Fibroblast of villous mesenchyme (primary cell): ENCODE measurements at places on chromosomes 11 and 22.

DNA sequence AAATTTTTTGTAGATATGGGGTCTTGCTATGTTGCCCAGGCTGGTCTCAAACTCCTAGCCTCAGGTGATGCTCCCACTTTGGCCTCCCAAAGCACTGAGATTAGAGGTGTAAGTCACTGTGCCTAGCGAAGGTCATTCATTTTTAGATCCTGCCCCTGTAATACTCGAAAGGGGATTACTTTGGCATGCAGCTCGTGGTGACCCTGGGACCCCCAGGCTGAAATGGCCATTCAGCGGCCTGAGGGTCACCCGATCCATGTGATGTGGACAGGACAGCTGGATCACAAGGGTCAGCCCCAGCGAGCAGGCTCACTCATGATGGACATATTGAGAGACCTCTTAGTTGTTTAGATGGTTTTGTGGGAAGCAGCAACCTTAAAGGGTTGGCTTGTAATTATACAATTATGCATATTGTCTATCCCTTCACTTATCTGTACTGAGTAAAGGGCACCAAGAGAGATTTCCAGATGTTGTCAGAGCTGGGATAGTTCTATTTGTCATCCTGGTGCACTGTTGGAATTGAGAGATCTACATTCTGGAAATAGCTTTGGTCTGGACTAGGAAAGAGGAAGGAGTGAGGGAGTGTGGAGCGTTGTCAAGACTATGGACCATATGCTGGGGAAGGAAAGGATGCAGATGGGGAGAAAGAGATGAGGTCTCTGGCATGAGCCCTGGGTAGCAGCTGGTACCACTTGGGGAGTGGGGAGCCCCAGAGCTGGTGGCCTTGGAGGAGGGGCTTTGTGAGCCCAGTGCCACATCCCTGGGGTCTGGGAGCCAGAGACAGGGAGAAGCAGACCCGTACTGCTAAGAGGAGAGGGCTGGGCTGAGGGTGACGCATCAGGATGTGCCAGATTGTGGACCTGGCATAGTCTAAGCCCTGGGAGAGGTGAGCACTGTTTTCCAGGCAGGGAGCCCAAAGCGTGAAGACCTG, 15.5 kb downstream of the RHBDD3 start:
- no peak for DNase-seq

DNA sequence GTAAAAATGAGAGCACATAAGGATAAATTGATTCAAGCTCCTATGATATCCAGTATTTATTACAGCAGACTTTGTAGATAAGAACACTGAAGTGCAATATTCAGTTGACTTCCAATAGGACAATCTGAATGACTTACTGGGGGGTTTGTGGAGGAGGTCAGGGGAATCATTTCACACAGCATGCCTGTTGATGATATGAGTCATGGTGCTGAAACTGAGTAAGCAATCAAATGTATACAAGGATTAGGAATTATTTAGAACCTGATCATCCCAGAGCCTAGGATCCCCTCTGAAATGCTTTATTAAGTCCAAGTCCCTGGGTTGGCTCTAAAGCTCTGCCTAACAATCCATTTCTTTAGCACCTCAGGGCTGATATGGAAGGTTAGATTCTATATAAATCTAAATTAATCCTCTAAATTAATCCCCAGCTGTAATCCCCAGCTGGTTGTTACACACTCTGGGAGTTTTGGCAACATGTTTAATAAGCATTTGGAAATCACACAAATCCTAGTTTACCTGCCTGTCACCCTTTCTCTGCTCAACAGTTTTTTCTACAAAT, 326.4 kb downstream of the GUCY1A2 start:
- peak; percentile 7 for DNase-seq

DNA sequence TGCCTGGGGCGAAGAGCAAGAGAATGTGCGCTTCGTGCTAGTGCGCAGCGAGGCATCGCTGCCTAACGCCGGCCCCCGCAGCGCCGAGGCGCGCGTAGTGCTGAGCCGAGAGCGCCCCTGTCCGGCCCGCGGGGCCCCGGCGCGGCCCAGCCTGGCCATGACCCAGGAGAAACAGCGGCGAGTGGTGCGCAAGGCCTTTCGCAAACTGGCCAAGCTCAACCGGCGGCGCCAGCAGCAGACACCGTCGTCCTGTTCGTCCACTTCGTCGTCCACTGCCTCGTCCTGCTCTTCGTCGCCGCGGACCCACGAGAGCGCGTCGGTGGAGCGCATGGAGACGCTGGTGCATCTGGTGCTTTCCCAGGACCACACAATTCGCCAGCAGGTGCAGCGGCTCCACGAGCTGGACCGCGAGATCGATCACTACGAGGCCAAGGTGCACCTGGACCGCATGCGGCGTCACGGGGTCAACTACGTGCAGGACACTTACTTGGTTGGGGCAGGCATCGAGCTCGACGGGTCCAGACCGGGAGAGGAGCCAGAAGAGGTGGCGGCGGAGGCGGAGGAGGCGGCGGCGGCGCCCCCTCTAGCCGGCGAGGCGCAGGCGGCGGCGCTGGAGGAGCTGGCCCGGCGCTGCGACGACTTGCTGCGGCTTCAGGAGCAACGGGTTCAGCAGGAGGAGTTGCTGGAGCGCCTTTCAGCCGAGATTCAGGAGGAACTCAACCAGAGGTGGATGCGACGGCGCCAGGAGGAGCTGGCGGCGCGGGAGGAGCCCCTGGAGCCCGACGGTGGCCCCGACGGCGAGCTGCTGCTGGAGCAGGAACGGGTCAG, 1.0 kb downstream of the RASSF10 start:
- no peak for DNase-seq

- DNase-seq: no peak
Observed at GRCh38 chr22:30457981-30458380, 13.8 kb downstream of the SEC14L3 start.

DNA sequence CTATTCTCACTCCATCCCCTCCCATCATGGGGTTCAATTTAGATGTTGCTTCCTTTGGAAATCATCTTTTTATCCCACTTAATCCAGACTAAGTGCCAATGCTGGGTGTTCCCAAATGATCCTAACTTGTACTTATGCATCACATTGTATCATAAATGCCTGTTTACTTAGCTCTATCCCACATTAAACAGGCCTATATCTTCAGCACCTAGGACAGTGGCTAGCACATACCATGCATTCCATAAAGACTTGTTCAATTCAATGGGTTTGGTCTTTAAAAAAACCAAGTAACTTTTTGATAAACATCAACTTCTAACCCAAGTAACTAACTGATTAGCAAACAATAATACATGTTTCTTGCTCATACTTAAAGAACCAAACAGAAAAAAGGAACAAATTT, 40.6 kb downstream of the RSF1 start:
- peak; percentile 31 for DNase-seq

- no peak for DNase-seq
Observed at GRCh38 chr22:17773606-17774205, 563 bp downstream of the BID start.

DNA sequence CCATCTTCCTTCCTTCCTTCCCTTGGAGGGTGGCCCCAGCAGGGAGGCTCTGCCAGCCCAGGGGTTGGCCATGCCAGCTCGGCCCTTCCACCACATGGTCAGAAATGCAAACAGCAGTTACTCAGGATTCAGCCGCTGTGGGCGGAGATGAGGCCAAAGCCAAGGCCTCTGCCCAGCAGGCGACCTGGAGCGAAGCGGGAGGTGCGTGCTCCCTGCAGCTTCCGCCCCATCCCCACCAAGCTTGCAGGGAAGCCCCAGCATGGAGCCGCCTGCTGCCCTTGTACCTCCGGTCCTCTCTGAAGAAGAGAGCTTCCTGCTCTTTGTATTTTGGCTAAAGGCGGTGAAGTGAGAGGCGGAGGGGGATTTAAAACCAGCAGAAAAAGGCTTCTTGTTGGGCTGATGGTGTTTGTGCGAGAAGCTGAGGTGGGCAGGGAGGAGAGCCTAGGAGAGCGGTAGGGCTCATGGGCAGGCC, 50.4 kb downstream of the ANO1 start:
- DNase-seq: no peak

GRCh38 chr11:86746514-86746913, 53.8 kb upstream of the PRSS23 start:
- DNase-seq: no peak

- no peak for DNase-seq
Observed at GRCh38 chr22:31869739-31870138, 74.6 kb upstream of the YWHAH start.

- DNase-seq: peak; percentile 34
Observed at GRCh38 chr11:125999234-125999880, 53.5 kb downstream of the VSIG10L2 start.

DNA sequence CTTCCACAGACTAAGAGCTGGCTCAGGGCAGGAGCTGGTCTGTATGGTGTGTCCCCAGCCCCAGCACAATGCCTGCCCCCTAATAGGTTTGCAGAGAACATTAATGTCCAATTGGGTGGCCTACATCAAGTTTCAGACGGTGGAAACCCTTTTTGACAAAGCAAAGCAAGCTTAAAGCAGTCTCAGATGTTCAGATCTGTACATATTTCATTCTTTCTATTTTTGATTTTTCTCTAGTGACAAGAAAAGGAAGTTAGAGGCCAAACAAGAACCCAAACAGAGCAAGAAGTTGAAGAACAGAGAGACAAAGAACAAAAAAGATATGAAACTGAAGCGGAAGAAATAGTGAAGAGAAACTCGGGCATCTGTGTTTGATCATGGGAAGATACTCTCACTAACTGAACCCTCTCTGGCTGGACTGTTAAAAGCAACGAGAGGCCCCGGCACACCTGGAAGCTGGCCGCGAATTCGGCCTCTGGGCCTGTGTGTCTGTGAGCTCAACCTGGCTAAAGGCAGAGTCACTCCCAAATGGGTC, 40.5 kb downstream of the NAT10 start:
- no peak for DNase-seq

DNA sequence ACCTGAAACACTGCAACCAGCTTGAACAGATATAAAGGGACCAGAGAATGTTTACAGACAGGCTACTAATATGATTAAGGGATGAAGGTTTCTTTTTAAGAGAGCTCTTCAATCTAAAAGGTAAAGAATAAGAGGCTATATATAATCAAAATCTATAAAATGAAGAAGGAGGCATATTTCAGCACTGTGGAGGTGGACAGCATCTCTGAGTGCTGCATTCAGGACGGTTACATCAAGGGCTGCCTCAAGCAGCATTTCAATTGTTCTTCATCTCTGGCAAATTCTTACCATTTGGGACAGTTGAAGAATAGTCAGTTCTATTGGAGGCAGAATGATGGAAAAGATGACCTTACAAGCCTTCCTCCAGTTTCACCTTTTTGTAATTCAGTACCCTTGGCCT, 139.6 kb upstream of the LMO1 start:
- DNase-seq: peak; percentile 13

GRCh38 chr22:24894220-24894975, 52.1 kb downstream of the LHFPL7 start:
- DNase-seq: peak; percentile 98

DNA sequence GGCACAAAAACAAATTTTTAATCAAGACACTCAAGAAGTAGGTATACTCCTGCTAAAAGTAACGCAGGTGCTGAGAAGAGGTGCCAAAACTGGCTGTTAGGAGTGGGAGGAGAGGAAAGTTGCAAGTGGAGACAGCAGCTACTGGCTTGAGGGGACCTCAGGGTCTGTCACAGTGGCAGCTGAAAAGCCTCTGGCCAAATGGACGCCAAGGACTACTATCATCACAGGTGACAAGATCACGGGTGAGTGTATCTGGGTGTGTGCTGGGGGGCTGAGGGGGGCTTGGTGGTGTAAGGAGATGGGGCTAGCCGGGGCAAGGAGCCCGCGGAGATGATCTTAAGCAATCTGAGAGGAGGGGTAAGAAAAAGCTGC, 687 bp downstream of the ZNF202 start:
- peak; percentile 5 for DNase-seq

GRCh38 chr11:1916132-1916985, 3.1 kb upstream of the TNNT3 start:
- no peak for DNase-seq

- DNase-seq: no peak
Observed at GRCh38 chr22:44795701-44796630, 43.6 kb downstream of the ARHGAP8 start.

- DNase-seq: no peak
Observed at GRCh38 chr11:110795112-110795624, 82.9 kb upstream of the ARHGAP20 start.

DNA sequence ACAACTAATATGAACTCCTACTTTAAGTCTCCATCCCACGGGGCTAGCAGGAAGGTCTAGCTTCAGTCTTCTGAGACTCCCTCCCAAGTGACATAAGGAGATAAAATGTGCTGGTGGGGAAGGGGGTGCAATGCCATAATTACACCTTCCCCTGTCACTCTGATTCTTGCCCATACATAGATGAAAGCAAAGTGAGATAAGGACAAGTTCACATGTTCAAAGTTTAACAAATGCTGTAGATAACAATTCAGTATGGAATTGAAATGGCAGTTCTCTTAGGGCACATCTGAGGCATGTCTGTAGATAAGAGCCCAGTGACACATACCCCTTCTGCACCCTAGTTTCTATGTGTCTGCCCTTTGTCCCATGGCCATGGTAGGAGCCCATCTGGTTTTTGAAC, 38.2 kb upstream of the PANX1 start:
- DNase-seq: no peak

GRCh38 chr22:25057013-25057881, 104.7 kb downstream of the KIAA1671 start:
- DNase-seq: peak; percentile 30

DNA sequence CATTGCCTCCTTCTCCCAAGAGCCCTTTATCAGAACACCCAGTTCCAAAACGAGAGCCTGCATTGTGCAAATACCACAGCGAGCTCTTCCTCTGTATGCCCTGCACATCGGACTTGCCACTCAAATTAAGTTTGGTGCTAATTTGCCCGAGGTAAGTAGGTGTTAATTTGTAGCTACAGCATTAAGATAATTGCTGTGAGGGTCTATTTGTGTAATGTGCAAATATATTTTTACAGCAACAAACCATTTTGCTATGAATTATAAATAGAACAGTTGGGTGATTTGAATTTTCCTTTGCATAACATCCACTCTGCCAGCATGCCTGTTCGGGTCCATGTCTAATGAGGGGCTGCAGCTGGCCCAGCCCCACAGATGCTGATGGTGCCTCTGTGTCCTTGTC, 8.1 kb downstream of the ARHGAP8 start:
- no peak for DNase-seq

- no peak for DNase-seq
Observed at GRCh38 chr11:31799435-31800397, 11.4 kb downstream of the PAX6 start.

- no peak for DNase-seq
Observed at GRCh38 chr11:9957072-9957471, 293.2 kb downstream of the SWAP70 start.

DNA sequence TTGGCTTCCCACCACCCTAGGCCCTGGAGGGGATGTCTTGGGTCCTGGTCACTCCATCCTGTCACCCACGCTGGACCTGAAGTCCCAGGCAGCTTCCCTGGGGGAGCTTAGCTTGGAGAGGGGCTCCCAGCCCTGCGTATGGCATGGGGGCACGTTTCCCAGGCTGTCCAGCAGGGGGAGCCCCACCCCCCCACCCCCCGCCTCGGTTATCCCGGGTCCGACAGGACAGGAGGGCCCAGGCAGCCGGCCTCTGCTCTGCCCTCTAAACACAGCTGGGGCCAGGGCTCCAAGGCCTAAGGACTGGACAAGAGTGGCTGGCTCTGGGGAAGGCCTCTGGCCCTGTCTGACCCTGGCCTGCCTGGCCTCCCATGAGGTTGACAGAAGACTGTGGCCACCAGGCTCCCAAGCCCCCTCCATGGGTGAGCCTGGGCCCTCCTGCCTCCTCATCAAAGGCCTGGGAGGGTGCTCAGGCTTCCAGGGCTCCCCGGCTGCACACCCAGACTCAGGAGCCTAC, 104.8 kb downstream of the NECTIN1 start:
- DNase-seq: no peak

- peak; percentile 59 for DNase-seq
Observed at GRCh38 chr11:102974552-102975280, 19.2 kb upstream of the MMP13 start.

- peak; percentile 4 for DNase-seq
Observed at GRCh38 chr22:17162731-17163130, 3.7 kb upstream of the HDHD5 start.
